ENCODE measurements at places on chromosomes 13 and 19.
A peak's percentile ranks its signal among the peaks of the same experiment; 100 is the strongest.

DNA sequence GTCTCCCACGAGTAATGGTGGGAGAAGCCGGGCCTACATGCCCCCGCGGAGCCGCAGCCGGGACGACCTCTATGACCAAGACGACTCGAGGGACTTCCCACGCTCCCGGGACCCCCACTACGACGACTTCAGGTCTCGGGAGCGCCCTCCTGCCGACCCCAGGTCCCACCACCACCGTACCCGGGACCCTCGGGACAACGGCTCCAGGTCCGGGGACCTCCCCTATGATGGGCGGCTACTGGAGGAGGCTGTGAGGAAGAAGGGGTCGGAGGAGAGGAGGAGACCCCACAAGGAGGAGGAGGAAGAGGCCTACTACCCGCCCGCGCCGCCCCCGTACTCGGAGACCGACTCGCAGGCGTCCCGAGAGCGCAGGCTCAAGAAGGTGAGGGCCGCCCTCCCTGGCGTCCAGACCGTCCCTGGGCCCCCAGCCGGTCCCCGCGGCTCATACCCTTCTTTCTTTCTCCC, 1.4 kb upstream of the USF2 start:
- no peak for DNase-seq

GRCh38 chr13:31435536-31435935, 235.8 kb downstream of the B3GLCT start:
- DNase-seq, result no peak

DNA sequence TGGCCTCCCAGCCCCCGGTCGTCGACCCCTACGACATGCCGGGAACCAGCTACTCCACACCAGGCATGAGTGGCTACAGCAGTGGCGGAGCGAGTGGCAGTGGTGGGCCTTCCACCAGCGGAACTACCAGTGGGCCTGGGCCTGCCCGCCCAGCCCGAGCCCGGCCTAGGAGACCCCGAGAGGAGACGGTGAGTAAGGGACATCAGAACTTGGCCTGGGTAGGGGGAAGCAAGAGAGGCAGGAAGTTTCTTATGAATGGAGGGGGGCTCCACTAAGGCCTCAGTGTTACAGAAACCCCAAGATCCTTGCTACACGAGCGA, 2.9 kb downstream of the FOSB start:
- no peak for DNase-seq

- DNase-seq, result peak; percentile 91
These were observed 6.3 kb downstream of the PLEKHF1 start for GRCh38 chr19:29671393-29672160.

DNA sequence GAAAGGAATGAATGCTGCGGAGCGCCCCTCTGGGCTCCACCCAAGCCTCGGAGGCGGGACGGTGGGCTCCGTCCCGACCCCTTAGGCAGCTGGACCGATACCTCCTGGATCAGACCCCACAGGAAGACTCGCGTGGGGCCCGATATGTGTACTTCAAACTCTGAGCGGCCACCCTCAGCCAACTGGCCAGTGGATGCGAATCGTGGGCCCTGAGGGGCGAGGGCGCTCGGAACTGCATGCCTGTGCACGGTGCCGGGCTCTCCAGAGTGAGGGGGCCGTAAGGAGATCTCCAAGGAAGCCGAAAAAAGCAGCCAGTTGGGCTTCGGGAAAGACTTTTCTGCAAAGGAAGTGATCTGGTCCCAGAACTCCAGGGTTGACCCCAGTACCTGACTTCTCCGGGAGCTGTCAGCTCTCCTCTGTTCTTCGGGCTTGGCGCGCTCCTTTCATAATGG, 8.6 kb downstream of the PDX1 start:
- no peak for DNase-seq

- DNase-seq, result no peak
These were observed 1.3 kb downstream of the SOX21 start for GRCh38 chr13:94710881-94711560.

- no peak for DNase-seq
These were observed 1200.7 kb downstream of the SLITRK1 start for GRCh38 chr13:82681535-82681934.

DNA sequence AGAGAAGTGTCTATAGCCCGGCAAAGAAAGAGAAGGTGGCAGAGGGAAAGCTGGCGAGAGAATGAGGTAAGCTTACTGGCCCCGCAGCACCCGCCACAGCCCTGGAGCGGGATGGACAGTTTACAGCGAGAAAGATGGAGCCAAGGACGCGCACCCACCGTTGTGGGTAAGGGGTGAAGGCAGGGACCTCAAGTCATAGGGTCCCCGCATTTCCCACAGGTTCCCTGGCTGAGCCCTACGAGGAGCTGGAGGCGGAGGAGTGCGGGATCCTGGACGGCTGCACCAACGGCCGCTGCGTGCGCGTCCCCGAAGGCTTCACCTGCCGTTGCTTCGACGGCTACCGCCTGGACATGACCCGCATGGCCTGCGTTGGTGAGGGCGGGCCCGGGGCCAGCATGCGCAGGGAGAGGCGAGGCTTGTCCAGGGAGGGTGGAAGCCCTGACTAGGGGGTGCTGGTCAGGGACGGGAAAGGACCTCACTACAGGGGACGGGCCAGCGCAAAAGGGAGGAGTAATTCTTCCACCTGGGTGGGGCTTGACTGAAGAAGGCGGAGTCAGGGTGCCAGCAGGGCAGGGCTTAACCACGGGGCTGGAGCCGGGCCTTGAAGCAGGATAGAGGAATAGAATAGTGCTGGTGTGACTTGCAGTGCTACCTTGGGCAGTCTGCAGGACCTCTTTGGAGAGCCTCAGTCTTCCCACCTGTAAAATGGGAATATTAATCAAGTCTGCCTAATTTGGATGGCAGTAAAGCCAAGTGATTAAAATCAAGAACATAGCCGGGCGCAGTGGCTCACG, 26.5 kb downstream of the LTBP4 start:
- DNase-seq, result no peak

DNA sequence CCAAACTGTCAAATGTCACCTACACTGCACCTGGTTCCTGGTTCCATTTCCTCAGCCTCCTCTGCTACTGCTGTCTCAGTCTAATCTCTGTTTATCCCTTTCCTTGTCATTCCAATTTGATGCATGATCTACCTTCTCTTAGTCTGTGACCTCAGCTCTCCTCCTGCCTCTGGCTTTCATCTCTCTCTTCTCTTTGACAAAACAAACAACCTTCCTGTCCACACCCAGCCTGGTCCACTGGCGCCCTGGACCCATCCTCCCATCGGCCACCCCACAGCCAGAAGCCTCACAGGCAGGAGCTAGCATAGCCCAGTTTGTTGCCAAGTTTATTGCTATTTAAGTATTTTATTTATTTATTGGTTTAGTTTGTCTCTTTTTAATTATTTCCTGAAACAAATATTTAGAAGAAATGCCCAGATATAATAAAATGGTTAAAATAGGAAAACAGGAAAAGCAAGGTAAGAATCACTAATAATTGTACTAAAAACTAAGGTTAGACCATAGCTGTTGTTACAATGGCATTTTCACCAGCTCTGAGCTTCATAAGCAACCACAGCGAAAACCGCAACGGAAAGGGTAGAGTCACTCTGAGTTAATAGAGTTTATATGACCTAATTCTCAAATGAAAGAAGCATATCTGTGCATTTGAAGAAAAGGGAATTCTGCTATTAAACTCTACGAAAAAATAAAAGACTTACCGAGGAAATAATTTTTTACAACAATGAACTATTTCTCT, 68.6 kb downstream of the EFNB2 start:
- no peak for DNase-seq

Data from NCI-H2029 (cell line).